GM12878 (cell line): ENCODE measurements at places on chromosomes 2 and 18.

DNA sequence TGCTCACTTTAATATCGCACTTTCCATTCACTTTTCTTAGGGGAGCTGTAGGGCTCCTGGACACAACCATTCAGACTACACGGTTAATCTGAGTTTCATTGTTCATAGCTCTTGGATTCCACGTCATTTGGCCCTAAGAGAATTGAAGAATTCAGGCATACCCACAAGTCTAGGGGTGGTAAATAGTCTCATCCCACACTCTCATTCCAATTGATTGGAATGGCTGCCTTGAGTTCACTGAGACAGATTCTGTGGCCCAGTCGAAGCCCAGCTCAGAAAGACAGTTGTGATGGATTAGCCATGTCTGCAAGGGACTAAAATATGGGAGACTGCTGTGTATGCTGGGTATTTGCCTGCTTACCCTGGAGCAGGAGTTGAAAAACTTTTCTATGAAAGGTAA lies 124.6 kb downstream of the TFCP2L1 start:
- H3K27ac ChIP-seq = no peak overlapping the region
- H3K4me1 ChIP-seq = no peaks in the 10 kb centered on the region
- no peak for DNase-seq

DNA sequence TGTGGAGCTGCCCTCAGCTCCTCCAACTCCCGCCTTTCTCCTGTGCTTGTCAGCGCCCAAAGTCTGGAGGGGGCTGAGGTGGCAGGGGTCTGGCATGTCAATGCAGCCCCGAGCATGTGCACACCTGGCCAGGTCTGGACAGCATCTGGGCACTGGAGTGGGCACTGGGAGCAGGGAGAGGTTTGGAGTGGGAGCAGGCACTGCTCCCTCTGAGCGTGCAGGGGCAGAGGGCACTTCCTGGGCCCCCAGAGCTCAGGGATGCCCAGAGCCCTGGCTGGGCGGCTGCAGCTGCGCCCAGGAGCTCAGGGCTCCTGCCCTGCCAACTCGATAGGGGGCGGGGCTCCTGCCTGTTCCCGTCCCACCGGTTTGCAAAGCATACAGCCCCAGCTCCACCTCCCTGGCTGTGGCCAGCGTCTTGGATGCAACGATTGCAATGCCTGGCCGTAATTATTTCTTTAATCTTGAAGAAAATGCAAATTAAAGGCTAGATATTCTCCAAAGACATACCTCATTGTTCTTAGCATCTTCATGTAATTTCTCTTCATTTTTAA lies 57.4 kb upstream of the LDAH start:
- H3K4me3 ChIP-seq = no peak overlapping the region
- no peaks in the 10 kb centered on the region for H3K4me1 ChIP-seq

DNA sequence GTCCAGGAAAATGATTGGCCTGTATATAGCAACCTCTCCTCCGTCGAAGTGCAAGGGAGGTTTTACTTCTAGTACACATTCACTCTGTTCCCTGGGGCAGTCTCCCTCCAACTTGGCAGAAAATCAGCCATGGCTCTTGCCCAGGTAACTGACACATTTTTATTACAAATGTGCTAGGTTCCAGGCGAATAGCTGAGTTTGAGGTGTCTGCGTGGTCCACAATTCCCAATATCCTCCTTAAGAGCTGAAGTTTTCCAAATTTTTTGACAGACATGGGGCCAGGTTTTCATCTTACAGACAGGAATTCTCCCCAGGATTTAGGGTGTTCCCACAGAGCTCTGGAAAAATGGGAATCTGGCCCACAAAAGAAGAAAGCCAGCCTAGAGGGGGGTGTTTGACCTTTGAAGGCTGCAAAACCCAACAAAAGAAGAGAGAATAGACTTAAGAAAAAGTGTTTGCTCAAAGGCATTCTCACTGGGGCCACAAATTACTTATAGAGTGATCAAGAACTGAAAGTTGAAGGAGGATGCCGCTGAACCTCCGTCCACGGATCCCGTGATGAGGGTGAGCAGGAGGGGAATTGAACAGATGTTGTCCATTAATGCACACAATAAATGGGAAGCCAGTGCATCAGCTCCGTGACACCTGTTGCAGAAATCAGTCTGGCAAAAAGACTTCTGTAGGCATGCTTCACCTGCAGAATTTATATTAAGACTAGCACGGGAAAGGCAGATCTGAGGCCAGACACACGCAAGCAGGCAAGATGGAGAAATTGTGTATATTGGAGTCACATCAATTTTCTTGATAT lies 242.3 kb upstream of the COPS8 start:
- no peaks in the 10 kb centered on the region for H3K27me3 ChIP-seq
- H3K27ac ChIP-seq = no peak overlapping the region
- no peak overlapping the region for H3K4me3 ChIP-seq
- H3K36me3 ChIP-seq = no peaks in the 10 kb centered on the region

DNA sequence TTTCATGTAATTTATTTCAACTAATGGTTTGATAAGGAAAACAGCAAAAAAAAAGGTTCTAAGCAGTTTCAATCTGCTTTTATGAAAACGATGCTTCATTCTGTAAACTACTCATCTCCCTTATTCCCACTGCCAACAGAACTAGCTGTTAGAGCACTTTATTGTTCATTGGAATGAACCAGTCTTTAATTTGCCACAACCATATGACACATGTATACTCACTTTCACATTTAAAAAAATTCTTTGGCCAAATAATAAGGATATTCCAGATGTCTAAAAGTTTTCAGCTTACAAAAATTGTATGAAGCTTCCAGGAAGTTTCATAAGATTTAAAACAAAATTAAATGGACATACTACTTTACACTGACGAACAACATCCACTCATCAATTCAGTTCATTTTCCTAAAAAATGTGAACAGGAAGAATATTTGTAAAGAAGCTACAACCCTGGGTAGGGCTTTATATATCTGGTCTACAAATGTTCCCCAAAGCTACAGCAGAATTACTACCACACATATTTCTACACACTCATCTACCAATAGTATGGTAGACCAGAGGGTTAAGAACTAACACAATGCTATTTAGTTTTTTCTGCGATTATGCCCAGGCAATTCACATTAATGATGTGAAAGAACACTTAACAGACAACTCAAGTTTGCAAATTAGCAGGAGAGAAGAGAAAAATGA lies 37.7 kb downstream of the ZNF521 start:
- no peaks in the 10 kb centered on the region for H3K4me1 ChIP-seq
- no peaks in the 10 kb centered on the region for H3K36me3 ChIP-seq
- H3K27ac ChIP-seq = no peak overlapping the region

GRCh38 chr18:46337271-46337670 lies 233.1 kb downstream of the HAUS1 start:
- H3K27me3 ChIP-seq = peaks cover 6% of the 10 kb centered on the region
- no peaks in the 10 kb centered on the region for H3K36me3 ChIP-seq
- no peak overlapping the region for H3K27ac ChIP-seq
- H3K4me3 ChIP-seq = no peak overlapping the region

GRCh38 chr2:14756122-14756541 lies 123.6 kb downstream of the LRATD1 start:
- H3K27me3 ChIP-seq = no peaks in the 10 kb centered on the region; the same call in 1 of the 2 replicates
- H3K36me3 ChIP-seq = no peaks in the 10 kb centered on the region
- H3K27ac ChIP-seq = no peak overlapping the region
- DNase-seq = no peak
- no peak overlapping the region for H3K4me3 ChIP-seq

GRCh38 chr2:234546770-234547169 lies 49.9 kb upstream of the ARL4C start:
- no peaks in the 10 kb centered on the region for H3K4me1 ChIP-seq
- H3K36me3 ChIP-seq = no peaks in the 10 kb centered on the region
- no peak overlapping the region for H3K4me3 ChIP-seq
- H3K27ac ChIP-seq = no peak overlapping the region
